ENCODE measurements at places on chromosomes 3 and 15. TPM values are rescaled to one million over a fixed set of nuclear protein-coding genes. Genes with fewer than 3 reads are reported as not detected.

The VIPR1 gene
- 9.5 TPM for total RNA-seq

The ENTPD3 gene
- total RNA-seq = not detected

The UCN2 gene
- total RNA-seq = not detected

DNA sequence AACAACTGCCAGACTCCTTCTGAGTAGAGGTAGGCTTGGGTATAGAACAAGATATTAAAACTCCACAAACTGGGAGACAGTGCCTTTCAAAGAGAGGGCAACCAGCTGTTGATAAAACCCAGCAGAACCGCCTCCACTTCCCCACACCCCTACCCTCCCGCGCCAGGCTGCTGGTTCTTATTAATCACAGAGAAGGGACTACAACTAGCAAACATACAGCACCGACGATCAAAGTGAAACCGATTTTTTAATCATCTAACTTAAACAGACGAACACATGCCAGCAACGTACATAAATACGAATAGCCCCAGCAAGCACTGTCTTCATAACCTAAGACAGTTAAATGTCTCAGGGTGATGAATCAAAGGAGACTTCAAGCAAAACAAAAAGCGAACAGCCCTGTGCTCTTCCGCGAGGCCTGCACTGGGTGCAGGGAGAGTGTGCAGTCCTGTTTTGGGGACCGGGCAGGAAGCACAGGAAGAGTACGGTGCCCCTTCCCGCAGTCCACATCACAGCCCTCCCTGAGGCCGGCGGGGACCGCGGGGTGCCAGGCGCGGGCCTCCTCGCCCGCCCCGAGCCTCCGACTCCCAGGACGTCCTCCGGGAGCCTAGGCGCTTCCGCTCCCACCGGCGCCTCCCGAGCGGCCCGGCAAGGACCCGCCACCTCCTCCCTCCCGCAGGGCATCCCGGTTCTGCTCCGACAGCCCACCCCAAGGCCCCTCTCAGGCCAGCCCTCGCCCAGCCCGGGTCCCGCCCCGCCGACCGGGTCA is 75.1 kb upstream of the VGLL4 start:
- H3K4me1 ChIP-seq = peaks cover 21% of the 10 kb centered on the region
- peaks cover 25% of the 10 kb centered on the region for H3K27me3 ChIP-seq
- no peaks in the 10 kb centered on the region for H3K36me3 ChIP-seq
- peak overlapping the region; percentile 80 for H3K4me3 ChIP-seq

GRCh38 chr3:128367221-128367620 is 99.5 kb downstream of the DNAJB8 start:
- H3K27ac ChIP-seq = no peak overlapping the region
- H3K4me1 ChIP-seq = peaks cover 14% of the 10 kb centered on the region
- H3K36me3 ChIP-seq = no peaks in the 10 kb centered on the region
- H3K27me3 ChIP-seq = no peaks in the 10 kb centered on the region
- no peak overlapping the region for H3K4me3 ChIP-seq

- DNase-seq = peak; percentile 76
- peaks cover 58% of the 10 kb centered on the region for H3K27me3 ChIP-seq
- no peak overlapping the region for H3K27ac ChIP-seq
These were observed 11.0 kb upstream of the KNG1 start for GRCh38 chr3:186705882-186706780.

DNA sequence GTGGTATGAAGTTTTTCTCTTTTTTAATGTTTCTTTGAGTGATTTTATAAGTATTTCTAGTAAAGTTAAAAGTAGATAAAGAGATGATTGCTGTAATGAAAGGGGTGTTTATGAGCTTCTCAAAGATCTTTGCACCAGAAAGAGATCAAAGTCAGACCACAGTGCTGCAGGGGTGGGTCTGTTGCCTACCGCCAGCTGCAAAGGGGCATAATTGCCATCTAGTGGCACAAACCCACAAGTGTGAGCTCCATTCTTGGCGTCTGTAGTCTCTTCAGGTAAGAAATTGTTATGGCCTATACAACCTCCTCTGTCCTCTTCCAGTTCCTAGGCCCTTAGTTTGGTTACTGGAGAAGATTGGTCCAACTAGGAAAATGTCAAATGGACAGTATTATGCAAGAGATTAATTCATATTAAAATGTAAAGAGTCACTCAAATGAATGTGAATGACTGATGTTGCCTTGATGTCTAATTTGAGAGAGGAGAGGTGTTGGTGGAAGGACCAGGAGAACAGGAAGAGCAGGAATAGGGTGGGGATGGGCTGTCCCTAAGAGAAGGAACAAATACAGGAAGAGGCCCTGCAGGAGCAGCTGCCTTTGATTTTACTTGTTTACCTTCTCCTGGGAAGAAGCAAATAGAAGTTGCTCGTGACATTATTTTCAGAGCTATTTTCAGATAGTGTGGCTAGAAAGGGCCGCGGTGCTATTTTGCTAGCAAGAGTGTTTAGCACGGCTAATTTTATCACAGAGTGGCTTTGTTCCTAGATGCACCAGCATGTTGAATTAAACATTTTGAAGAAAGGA is 53.0 kb upstream of the GSK3B start:
- H3K27me3 ChIP-seq = no peaks in the 10 kb centered on the region
- peaks cover 22% of the 10 kb centered on the region for H3K4me1 ChIP-seq
- H3K27ac ChIP-seq = no peak overlapping the region
- peak; percentile 58 for DNase-seq

DNA sequence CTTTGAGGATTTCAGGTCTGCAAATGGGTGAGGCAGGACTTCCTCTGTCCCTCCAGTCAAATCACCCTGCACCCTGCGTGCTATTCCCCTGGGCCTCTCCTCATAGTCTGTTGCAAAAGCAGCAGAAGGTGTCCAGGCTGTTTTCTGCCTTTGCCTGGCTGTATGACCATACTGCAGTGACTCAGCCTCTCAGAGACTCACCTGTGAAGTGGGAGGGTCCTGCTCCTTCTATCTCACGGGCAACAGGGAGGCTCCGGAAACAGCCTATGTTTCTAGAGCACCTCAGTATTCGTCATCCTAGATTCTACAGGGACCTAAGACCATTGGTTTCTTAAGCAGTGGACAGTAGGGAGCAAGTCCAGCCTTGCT is 216.4 kb downstream of the TLE3 start:
- H3K27me3 ChIP-seq = peaks cover 12% of the 10 kb centered on the region
- no peak for DNase-seq
- H3K36me3 ChIP-seq = no peaks in the 10 kb centered on the region
- H3K27ac ChIP-seq = no peak overlapping the region
- no peaks in the 10 kb centered on the region for H3K4me1 ChIP-seq

DNA sequence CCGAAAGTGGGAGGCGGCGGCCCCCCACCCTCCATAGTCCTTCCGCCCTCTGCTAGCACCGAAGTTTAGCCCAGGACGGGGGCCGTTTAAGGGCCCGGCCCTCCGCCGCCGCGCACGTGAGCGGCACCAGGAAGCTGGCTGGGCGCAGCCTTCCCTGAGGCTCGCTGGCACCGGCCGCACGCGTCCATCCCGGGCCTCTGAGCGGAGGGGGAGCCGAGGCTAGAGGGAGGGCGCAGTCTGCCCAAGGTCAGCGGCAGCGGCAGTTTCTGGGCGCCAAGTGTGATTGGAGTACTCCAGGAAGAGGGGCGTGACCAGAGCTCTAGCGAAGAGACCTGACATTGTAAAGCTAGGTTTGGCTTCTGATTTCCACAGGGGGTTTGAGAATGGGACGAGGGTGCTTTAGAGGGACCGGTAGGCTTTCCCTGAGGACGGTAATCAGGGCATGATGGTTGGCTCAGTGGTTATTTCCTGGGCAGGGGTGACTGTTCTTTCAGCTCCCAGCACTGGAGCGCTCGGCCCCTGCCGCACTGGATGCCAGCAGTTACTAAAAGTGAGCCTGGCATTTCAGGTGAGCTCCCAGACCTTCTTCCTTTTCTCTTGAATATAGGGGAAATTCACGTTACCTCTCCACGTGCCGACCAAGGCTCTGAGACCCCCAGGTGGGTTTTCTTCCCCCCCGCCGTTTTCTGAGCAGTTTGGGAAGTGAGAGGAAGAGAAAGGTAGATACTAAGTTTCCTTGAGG is 853 bp downstream of the TEX264 start:
- no peaks in the 10 kb centered on the region for H3K27me3 ChIP-seq
- peak overlapping the region; percentile 88 for H3K4me3 ChIP-seq
- H3K36me3 ChIP-seq = peaks cover 44% of the 10 kb centered on the region

GRCh38 chr3:62601238-62602070 is 228.1 kb upstream of the FEZF2 start:
- H3K27ac ChIP-seq = no peak overlapping the region
- H3K27me3 ChIP-seq = no peaks in the 10 kb centered on the region
- H3K36me3 ChIP-seq = no peaks in the 10 kb centered on the region

DNA sequence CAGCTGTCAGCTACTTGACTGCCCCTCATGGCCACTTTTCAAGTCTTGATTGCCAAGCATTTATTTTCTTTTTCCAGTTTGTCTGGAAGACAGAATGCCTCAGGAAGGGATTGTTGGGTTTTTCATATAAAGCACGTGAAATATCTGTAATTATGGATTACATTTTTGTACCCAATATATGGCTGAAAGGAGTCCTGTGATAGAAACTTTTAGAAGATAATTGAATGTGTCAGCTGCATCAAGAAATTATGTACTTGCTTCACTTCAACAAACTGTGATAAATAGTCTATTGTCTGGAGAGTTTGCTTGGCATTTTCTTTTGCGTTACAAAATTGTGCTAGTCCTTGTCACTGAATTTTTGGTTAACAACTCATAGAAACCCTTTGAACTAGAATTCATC is 247.9 kb upstream of the SLCO3A1 start:
- no peak overlapping the region for H3K27ac ChIP-seq
- no peaks in the 10 kb centered on the region for H3K36me3 ChIP-seq
- no peak overlapping the region for H3K4me3 ChIP-seq

- peaks cover 5% of the 10 kb centered on the region for H3K36me3 ChIP-seq
- H3K27me3 ChIP-seq = no peaks in the 10 kb centered on the region
- no peak for DNase-seq
- H3K4me1 ChIP-seq = peaks cover 19% of the 10 kb centered on the region
- no peak overlapping the region for H3K27ac ChIP-seq
These were observed 95.9 kb upstream of the TNIK start for GRCh38 chr3:171556148-171556547.

DNA sequence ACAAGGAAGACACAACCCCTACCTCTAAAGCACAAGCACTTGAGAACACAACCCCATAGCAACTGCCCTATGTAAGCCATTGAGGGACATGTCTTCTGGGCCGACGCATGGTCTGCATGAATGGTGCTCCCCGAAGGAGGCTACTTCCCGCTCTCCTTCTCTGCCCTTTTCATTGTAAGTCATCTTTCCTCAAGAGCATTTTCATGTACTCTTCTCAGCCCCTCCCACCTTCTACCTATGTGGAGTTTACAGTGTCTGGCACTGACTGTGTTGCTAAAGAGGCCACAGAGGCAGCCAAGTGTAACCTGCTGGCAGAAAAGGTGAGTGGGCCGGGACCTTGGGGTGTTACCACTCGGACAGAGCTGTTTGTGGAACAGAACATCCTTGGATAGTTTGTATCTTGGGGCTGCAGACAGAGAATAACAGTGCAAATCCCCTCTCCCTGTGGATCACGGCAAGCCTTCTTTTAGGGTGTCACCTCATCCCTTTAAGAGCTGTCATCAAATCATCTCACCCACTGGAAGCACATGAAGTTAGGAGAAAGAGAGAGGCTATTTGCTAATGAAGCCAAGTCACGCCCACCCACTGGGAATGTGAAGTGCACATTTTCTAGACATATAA is 5.6 kb downstream of the AHSG start:
- H3K4me1 ChIP-seq = peaks cover 24% of the 10 kb centered on the region
- DNase-seq = no peak
- H3K27me3 ChIP-seq = peaks cover 47% of the 10 kb centered on the region

- no peak for DNase-seq
- H3K27me3 ChIP-seq = no peaks in the 10 kb centered on the region
- H3K4me1 ChIP-seq = peaks cover 21% of the 10 kb centered on the region
- H3K27ac ChIP-seq = no peak overlapping the region
- no peaks in the 10 kb centered on the region for H3K36me3 ChIP-seq
- H3K4me3 ChIP-seq = no peak overlapping the region
These were observed 75.1 kb downstream of the B3GNT5 start for GRCh38 chr3:183328164-183328563.

DNA sequence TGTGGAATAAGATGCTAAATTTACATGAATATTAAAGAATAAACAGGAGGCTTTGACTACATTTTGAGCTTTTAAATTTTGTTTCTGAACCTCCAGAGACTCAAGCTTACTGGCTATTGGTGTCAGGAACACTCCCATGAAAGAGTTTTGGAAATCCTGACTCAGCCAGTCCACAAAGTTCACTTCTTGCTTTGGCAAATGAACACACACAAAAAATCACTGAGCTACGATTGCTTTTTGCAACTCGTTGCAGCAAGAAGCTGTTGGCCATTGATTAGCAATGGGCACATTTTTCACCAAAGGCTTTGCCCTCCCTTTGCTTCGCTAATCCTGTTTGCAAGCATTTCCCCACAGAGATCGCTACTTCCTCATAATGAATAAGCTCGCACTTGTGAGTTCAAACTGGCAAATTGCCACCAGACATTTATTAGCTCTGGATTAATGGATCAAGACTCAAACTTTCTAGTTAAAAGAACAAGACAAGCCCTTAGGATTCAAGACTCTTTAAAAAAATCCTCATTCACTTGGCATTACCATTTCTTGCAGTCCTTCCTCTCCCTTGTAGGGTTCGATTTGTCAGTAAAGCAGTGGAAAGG is 343.2 kb upstream of the ONECUT1 start:
- no peak overlapping the region for H3K27ac ChIP-seq
- no peaks in the 10 kb centered on the region for H3K4me1 ChIP-seq
- no peaks in the 10 kb centered on the region for H3K27me3 ChIP-seq
- DNase-seq = no peak

- no peaks in the 10 kb centered on the region for H3K4me1 ChIP-seq
- no peak overlapping the region for H3K27ac ChIP-seq
- no peaks in the 10 kb centered on the region for H3K27me3 ChIP-seq
- DNase-seq = no peak
- no peak overlapping the region for H3K4me3 ChIP-seq
- no peaks in the 10 kb centered on the region for H3K36me3 ChIP-seq
These were observed 438.6 kb downstream of the WDR72 start for GRCh38 chr15:53320816-53321215.

DNA sequence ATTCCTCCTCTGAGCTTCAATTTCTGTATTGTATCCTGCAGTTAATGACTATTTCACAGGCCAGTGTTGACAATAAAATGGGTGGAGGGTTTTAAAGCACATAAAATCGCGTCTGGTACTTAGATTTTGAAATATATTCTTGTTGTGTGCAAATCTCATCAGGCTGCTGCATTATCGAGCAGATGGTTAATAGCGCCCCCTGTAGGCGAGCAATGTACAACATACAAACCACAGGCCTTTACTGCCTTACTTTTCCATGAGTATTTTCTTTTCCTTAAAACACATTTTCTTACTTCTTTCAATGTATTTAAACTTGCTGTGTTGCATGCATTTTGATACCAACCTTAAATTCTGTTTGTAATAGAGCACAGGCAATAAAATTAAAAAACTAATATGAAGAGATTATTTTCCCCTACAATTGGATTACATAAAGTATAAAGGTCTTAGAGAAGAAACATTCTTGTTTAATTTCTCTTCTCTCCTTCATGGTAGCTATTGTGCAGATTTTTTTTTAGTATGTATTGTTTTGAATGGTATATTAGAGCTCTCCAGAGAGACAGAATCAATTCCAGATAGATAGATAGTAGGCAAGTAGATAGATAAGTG is 608.4 kb downstream of the CADM2 start:
- H3K36me3 ChIP-seq = no peaks in the 10 kb centered on the region
- no peak overlapping the region for H3K4me3 ChIP-seq
- no peaks in the 10 kb centered on the region for H3K27me3 ChIP-seq
- peak; percentile 44 for DNase-seq
- H3K27ac ChIP-seq = no peak overlapping the region

GRCh38 chr15:57335719-57336118 is 40.6 kb upstream of the CGNL1 start:
- H3K36me3 ChIP-seq = no peaks in the 10 kb centered on the region
- DNase-seq = no peak
- H3K27me3 ChIP-seq = peaks cover 3% of the 10 kb centered on the region
- H3K4me3 ChIP-seq = no peak overlapping the region
